ENCODE measurements at places on chromosomes 16 and 17.

GRCh38 chr17:38322156-38322779 lies 21.5 kb downstream of the GPR179 start:
- DNase-seq = peak; percentile 30

GRCh38 chr17:3845291-3845620 lies 790 bp downstream of the NCBP3 start:
- DNase-seq = no peak

DNA sequence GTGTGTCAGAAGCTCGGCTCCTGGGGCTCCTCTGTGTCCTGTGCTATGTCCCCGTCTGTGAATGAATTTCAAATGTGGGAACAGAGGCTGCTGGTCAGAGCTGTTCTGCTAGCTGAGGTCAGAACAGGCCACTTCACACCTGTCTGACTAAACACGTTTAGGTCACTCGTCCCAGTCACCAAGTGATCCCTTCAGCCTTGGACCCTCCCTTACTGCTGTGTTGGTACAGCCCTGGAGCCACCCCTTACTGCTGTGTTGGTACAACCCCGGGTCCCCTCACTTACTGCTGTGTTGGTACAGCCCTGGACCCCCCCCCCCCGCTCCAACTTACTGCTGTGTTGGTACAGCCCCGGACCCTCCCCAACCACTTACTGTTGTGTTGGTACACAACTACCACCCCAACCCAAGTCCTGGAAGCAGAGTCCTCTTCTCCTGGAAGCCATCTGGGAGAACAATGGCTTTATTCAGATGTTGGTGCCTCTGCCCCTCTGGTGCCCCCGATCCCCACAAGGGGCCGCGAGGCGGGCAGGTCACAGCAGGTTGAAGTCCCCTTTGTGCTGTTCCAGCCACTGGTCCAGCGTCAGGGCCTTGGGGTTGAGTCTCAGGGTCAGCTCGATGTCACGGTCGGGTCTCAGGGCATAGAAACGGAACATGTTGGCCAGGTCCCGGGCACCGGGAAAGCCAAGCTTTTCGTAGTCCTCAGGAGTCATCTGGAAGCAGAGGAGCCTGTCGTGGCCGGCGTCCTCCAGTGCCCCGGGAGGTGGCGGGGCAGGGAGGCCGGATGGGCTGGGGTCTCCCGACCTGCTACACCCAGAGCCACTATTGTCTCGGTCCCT lies 13.0 kb downstream of the NMRAL1 start:
- no peak for DNase-seq

GRCh38 chr16:12228079-12228601 lies 251.6 kb downstream of the SNX29 start:
- no peak for DNase-seq

- DNase-seq = no peak
Measured at GRCh38 chr16:57775661-57776469, 26.4 kb downstream of the KIFC3 start.

DNA sequence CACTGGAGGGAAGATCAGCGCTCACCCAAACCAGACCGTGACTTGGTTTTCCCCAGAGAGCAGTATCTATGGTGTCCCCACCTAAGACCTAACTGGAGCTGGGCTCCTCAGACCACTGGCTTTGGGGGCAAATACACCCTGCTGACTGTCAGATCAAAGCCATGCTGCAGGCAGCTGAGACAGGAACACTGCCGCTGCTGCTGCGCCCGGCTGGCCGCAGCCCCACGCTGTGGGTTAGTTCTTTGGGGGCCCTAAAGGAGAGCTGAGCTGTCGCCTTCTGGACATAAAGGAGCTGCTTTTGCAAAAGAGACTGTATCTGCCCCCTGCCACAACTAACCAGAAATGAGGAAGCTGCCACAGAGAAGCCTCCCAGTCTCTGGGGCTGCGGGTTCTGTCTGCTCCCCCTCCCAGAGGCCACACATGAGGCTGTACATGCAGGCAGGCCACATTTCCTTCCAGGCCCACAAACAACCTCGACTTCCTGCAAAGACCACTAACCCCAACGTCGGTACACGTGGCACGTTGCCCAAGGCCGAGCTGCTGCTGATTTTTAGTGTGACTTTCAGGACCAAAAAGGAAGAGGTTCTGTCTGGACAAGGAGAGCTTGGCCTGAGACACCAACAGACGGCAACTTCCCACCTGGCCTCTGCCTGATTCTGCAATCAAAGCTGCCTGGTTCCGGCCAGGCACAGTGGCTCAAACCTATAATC lies 18.2 kb upstream of the ABR start:
- no peak for DNase-seq

GRCh38 chr16:54351171-54351570 lies 64.6 kb upstream of the IRX3 start:
- DNase-seq = no peak

- no peak for DNase-seq
Measured at GRCh38 chr17:962166-962565, 17.4 kb downstream of the NXN start.

GRCh38 chr17:4592240-4593005 lies 8.1 kb downstream of the SMTNL2 start:
- DNase-seq = no peak

- DNase-seq = no peak
Measured at GRCh38 chr16:69935740-69936139, 15.4 kb upstream of the CLEC18A start.

All from NCI-H774 (cell line).